Activated effector memory CD4-positive, alpha-beta T cell treated with Interleukin-2 at 50 U/mL for 16 hours (primary cell): ENCODE measurements at places on chromosomes 7 and 10.

DNA sequence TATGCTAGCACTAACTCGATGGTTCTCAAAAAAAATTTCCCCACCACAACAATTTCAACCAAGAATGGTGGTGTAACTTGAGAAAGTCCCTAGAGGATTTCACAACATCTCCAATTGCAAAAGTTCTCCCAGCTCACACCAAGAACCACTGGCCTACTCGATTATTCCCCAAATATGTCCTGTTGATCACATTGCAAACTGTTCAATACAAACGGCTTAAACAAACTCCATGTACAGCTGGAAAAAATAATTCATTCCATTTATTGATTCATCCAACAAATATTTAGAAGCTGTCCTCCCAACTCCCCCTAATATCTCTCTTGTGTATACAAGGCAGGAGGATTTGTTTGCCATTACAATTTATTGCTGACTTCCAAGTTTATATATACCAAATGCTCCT lies 19.1 kb downstream of the TMEM176B start:
- DNase-seq = no peak

DNA sequence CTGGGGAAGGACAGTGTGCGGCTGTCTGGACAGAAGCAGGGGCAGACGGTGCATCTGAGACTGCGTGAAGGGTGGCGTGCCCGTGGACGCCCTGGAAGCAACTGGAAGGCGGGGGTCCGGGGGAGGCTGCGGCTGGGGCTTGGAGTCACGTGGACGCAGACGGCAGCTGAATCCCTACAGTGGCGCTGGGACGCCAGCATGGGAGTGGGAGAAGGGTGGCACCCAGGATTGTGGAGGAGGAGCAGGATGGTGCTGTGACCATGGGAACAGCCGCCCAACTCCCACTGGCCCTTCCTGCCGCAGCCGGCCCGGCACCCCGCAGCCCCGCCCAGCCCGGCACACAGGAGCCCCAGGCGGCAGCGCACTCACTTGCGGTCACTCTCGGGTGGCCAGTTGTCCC lies 9.7 kb downstream of the INTS1 start:
- no peak for DNase-seq

GRCh38 chr7:76048668-76048988 lies 722 bp downstream of the MDH2 start:
- DNase-seq = peak; percentile 6

- no peak for DNase-seq
Observed at GRCh38 chr7:131186816-131187215, 140.9 kb upstream of the MKLN1 start.

- no peak for DNase-seq
Observed at GRCh38 chr7:37781156-37781555, 67.2 kb upstream of the NME8 start.

- DNase-seq = no peak
Observed at GRCh38 chr7:95595746-95596197, 544 bp downstream of the PDK4 start.

DNA sequence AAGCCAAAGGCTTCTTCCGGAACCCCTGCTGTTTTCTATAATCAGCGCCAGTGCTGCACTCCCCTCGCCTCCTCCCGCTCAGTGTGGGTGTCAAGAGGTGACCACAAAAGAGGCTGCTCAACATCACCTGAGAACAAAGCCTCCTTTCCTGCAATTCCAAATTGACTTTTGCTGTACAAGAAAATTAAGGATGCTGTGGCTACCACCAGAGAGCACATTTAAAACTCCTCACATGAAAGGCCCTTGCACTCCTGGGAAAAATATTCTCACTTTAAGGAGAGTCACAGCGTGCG lies 96.4 kb downstream of the HIPK2 start:
- DNase-seq = no peak

DNA sequence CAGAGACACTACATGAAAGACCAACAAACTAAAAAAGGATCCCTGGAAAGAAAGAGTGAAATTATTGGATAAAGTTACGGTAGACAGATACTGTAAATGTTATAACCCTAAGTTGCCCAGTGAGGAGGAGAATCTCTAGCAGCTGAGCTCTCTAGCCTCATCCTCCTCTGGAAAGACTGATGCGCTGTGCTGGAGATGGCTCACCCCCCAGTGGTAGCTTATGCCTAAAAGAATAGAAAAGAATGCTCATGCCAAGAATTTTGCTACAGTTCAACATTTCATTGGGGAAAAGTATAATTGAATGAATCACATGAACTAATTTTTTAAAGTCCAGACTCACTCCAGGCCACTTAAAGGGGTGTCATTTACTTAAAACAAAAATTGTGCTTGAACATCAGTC lies 50.8 kb upstream of the RNF32 start:
- DNase-seq = no peak

DNA sequence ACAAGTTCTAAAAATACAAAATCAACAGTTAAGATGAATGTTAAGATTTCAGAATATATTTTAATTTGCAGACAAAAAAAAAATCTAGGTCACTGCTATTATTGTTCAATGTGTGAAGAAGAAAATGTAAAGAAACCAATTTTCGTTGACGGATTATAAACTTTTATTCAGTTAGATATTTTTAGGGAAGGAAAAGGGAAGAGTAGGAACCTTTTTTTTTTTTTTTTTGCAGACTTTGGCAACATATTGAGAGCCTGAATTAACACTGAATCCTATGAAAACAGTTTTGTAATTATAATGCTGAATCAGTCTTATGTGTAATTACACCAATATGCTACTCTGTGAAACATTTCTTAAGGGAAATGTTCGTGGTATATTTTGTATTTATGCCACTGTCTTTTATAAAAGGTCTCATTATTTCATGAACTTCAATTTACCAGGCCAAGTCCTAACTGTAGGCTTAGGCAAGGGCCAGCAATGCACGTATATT lies 106.3 kb downstream of the ST8SIA6 start:
- no peak for DNase-seq

- DNase-seq = no peak
Observed at GRCh38 chr10:2476218-2476811, 591.0 kb upstream of the PFKP start.

- no peak for DNase-seq
Observed at GRCh38 chr7:156220701-156221100, 408.4 kb upstream of the SHH start.

GRCh38 chr7:31747553-31747952 lies 60.5 kb downstream of the PPP1R17 start:
- no peak for DNase-seq
